ENCODE measurements at places on chromosomes 2 and 18. TPM values are rescaled to one million over a fixed set of nuclear protein-coding genes. Genes with fewer than 3 reads are reported as not detected.
A peak's percentile ranks its signal among the peaks of the same experiment; 100 is the strongest.

GRCh38 chr2:67581751-67582150, 184.6 kb downstream of the ETAA1 start:
- DNase-seq, result no peak

DNA sequence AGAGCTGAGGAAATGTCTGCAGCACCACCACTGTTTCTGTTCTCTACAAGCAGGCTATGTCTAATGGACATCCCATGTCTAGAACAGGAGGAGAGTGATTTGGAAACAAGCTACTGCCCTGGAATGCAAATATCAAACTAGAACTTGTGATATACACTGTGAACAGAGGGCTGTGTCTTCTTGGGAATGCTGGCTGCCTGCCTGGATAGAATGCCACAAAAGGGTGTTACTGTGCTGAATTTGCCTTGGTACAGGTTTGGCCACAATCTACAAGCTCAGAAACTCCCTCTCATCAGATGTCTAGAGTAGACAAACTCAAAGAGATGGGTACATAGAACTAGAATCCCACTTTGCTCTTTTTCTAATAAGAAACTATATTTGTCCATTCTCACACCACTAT, 170.5 kb downstream of the NYAP2 start:
- no peak for DNase-seq

- DNase-seq, result peak; percentile 46
Observed at GRCh38 chr2:105114551-105114950, 76.7 kb downstream of the MRPS9 start.

Gene SIGLEC15
- total RNA-seq, result 1.0 TPM

GRCh38 chr2:222703886-222704285, 32.4 kb downstream of the MOGAT1 start:
- DNase-seq, result no peak

Gene SCN7A
- total RNA-seq, result not detected

DNA sequence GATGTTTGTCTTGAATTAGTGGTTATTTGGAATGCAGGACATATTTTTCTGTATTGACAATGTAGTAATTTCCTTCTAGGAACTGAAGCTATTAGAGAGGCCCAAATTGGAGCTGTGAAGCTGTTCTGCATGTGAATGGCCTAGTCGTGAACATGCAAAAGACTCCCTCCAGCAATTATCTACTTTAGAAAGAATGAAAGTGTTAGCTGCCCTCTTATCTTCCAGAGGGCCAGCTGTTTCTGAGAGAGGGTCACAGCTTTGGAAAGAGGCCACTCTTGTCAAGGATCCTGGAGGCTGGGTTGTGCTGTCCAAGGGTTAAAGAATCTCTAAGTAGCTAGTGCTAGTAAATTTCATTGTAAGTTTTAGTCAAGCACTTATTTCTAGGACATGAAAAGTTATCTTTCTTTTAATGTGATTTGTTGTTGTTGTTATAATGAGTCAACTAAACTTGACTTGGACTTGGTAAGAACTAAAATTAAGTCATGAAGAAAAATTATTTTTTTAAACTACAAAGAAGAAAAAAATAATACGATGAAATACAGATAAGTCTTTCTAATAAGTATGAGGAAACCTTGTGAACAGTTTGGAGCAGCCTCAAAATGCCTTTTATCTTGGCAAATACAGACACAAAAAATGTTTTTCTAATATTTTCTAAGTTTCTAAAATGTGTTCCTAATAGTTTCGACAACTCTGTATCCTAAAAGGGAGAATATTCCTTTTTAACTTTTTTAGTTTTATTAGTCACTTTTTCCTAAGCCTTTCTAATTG, 36.8 kb downstream of the DPP4 start:
- DNase-seq, result no peak

Gene SERPINB12
- total RNA-seq, result not detected

DNA sequence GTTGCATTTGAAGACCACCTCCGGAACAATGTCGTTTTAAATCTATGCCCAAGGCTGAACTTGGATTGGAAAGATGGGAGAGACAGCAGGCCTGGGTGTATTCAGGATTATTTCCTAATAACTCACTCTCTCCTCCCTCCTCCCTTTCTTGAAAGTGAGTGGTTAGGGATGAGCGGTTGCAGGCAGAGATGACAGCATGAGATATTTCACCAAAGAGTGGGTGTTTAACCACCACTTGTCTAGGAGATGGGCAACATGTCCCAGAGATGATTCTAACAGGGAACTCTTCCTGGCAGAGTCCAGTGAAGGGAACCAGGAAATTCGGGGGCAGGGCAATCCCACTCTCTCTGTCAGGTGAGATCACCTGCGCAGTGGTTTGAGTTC, 123.2 kb downstream of the KCTD1 start:
- DNase-seq, result no peak

- peak; percentile 12 for DNase-seq
Observed at GRCh38 chr2:16653083-16653375, 12.6 kb downstream of the CYRIA start.

DNA sequence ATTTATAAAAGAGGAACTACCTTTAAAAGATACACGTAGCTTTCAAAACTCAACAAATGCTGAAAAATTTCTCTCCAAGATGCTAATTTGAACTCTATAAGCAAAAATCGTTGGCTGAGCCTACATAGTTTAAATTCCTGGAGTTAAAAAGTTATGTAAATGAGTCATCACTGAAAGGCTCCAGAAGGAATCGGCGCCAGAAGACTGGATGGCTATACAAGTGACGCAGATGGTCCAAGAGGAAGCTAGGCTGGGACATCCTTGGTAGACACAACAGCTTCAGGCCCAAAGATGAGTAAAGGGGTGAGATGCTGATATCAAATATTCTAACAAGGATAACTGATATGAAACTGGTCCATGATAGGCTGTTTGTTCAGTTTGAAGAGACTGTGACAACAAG, 22.8 kb upstream of the DNAH6 start:
- no peak for DNase-seq

- DNase-seq, result no peak
Observed at GRCh38 chr2:96891591-96892333, 21.9 kb upstream of the SEMA4C start.

DNA sequence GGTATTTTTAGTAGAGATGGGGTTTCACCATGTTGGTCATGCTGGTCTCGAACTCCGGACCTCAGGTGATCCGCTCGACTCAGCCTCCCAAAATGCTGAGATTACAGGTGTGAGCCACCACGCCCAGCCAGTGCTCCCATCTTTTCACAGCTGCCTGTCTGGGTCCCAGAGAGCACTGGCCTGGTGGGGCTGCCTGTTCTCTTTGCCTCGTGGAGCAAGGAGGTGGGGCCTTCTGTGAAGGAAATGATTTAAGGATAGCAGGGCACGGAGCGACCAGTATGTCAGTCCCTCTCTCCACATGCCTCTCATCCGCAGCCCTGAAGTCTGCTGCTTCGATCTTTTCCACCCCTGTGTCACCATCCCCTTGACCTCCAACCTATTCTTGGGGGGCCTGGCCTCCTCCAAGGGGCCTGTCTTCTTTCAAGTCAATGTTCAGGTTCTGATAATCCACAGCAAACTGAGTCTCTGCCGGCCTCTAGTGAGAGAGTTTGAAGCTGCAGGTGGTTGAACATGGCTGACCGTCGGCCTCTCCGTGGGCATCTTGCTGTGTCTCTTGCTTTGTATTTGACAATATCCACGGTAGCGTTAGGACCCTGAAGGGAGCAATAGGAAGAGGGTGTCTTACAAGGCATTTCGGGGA, 28.2 kb upstream of the GIGYF2 start:
- no peak for DNase-seq

DNA sequence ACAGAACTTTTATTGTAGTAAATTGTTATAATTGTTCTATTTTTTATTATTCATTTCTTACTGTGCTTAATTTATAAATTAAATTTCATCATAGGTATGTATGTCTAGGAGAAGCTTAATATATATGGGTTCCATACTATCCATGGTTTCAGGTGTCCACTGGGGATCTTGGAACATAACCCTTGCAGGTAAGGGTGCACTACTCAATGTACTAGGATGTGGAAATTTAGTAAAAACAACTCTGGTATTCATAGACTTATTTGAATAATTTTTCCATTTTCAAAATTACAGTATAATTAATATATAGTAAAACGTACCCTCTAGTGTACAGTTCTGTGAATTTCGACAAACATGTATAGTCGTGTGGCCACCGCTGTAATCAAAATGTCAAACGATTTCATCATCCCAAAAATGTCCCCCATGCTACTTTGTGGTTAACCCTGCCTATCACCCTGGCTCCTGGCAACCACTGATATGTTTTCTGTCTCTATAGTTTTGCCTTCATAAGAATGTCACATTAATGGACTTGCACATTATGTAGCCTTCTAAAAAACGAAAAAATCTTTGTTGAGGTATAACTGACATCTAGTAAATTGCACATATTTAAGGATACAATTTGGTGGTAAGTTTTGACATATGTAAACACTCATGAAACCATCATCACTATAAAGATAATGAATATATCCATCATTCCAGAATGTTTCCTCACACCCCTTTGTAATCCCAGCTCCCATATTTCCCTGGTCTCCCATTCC, 45.7 kb downstream of the ARL5A start:
- DNase-seq, result no peak

DNA sequence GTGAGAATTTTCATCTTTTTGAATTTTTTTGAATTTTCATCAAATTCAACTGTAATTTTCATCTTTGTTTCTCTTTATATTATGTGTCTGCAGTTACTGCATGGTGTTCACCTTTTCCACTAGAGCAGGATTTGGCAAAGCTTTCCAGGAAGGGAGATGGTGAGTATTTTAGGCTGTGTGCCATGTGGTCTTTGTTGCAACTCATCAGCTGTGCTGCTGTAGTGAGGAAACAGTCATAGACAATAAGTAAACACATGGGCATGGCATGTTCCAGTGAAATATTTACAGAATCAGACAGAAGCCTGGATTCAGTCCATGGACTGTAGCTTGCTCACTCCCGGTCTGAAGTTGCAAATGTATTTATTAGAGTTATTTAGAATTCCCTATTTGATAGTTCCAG, 120.4 kb downstream of the DCDC2C start:
- no peak for DNase-seq

- DNase-seq, result no peak
Observed at GRCh38 chr2:96521219-96521618, 15.3 kb upstream of the ARID5A start.

GRCh38 chr2:220396287-220396686, 768.9 kb downstream of the SLC4A3 start:
- no peak for DNase-seq

Gene NT5C1B
- not detected for total RNA-seq

GRCh38 chr2:79971807-79972206, 332.7 kb downstream of the LRRTM1 start:
- DNase-seq, result no peak

Gene ZNF385B
- total RNA-seq, result 2.8 TPM

Gene MC4R
- total RNA-seq, result not detected

DNA sequence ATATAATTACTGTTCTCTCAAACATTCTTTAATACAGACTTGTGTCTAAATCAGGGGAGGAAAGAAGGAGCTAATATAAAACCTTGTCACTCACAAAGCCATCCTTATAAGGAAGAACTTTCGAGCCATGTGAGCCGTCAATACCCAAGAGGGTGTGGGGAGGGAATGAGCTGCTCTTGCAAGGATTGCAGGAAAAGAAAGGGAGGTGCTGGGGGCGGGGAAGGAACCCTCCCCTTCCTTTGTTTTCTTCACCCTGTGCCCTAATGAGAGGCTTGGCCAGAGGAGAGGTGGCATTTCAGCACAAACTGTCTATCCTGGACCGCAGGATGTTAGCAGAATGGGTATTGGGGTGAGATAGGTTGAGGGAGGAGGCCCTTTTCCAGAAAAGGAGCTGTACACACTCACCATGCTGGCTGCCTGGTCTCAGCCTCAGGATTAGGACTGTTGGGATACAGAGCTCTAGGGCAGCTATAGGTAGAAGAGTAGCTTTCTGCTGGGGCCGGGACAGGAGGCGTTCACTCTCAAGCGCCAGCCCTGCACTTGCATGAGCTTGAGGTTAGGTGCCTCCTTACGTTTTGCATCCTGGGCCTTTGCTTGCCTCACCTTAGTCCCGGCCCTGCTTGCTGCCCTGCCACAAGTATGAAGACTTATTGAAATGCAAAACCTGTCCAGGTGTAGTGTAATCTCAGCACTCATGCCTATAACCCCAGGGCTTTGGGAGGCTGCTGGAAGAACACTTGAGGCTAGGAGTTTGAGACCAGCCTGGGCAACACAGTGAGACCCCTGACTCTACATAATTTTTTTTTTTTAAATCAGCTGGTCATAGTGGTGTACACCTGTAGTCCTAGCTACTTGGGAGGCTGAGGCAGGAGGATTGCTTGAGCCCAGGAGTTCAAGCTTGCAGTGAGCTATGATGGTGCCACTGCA, 190.5 kb downstream of the LOXHD1 start:
- no peak for DNase-seq

Measured in PC-9 (cell line).